ENCODE measurements at places on chromosomes 7 and 10. TPM values are rescaled to one million over a fixed set of nuclear protein-coding genes. Genes with fewer than 3 reads are reported as not detected.
A peak's percentile ranks its signal among the peaks of the same experiment; 100 is the strongest.

DNA sequence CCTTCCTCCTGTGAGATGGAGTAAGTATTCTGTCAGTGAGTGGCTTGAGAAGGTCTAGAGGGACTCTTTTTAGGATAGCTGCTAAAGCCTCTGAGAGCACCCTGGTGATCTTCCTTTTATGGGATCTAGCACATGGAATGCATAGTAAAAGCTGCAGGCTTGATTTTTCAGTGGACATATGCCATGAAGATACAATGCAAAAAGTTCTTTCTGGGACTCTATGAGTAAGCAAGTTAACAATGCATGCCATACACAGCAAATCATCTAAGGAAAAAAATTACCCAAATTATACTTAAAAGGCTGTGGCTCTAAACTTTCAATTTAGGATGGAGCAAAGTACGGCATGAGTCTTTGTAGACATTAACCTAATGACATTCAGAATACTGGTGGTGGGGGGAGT is 154.5 kb downstream of the SGMS1 start:
- DNase-seq = no peak

DNA sequence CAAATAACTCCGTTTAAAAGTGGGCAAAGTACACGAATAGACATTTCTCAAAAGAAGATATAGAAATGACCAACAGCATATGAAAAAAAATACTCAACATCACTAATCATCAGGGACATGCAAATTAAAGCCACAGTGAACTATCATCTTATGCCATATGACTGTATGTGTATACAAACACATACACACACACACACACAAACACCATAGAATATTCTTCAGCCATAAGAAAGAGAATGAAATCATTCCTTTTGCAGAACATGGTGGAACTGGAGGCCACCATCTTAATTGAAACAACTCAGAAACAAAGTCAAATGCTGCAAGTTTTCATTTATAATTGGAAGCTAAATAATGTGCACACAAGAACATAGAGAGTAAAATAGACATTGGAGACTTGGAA is 1019.4 kb downstream of the KCNMA1 start:
- DNase-seq = no peak

GRCh38 chr10:47167591-47167990 is 132.4 kb upstream of the GDF10 start:
- no peak for DNase-seq

GRCh38 chr7:73739387-73739767 is 775 bp upstream of the ABHD11 start:
- DNase-seq = no peak

GRCh38 chr7:106056513-106057203 is 55.5 kb downstream of the SYPL1 start:
- DNase-seq = peak; percentile 71

The ACTA2 gene
- total RNA-seq = 23.6 TPM

The HIBADH gene
- 33.4 TPM for total RNA-seq

The AGR2 gene
- not detected for total RNA-seq

GRCh38 chr7:132435016-132435990 is 141.0 kb downstream of the PLXNA4 start:
- DNase-seq = no peak

The IKZF5 gene
- 5.4 TPM for total RNA-seq

The AGAP3 gene
- total RNA-seq = 45.3 TPM

- DNase-seq = no peak
Observed at GRCh38 chr10:114188001-114188400, 8.8 kb downstream of the TDRD1 start.

The IRF5 gene
- 2.3 TPM for total RNA-seq

- DNase-seq = peak; percentile 74
Observed at GRCh38 chr10:43857206-43857930, 208.7 kb upstream of the ZNF32 start.

The DHX32 gene
- 28.6 TPM for total RNA-seq

The VAX1 gene
- not detected for total RNA-seq

DNA sequence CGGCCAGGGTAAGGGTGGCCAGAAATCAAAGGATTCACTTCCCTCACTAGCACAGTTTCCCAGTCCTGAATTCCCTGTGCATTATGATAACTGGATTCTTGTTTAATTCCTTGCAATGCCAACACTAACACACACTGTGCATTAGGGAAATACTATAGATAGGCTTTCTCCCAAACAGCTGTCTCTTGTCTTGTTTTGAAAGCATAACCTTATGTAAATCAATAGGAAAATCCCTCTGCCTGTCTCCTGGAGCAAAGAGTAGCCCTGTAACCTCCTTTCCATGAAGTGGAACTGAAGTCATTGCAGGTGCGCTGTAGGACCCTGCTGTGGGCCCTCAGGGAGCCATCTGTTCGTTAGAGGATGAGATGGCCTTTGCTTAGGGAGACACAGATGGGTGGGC is 82.8 kb upstream of the FAM171A1 start:
- no peak for DNase-seq

DNA sequence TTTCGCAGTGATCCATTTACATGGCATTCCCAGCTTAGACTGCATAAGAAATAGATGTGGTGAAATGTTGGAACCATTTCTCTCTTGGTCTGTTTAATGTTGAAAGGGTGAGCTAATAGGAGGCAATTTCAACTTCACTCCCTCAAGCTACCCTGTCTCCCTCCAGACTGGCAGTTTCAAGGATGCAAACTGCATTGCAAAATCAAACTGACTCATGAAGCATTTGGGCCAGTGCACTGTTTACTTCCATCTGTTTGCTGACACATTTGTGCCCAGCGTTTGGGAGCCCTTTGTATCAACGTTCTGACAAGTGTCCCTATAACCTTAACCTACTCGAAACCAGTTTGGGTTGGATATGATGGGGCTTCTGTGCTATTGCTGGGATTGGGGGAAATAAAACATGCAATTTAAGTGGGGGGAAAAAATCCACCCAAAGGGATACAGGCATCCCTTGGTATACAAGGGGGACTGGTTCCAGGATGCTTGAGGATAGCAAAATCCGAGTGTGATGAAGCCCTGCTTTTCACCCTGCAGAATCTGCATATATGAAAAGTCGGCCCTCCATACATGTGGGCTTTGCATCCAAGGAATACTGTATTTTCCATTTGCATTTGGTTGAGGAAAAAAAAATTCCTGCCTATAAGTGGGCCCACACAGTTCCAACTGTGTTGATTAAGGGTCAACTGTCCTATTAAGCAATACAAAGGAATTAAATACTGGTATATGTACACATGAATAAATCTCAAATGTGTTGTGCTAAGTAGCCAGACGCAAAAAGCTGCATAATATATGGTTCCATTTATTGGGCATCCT is 15.6 kb downstream of the RHEB start:
- DNase-seq = peak; percentile 56

The MYL10 gene
- total RNA-seq = not detected

DNA sequence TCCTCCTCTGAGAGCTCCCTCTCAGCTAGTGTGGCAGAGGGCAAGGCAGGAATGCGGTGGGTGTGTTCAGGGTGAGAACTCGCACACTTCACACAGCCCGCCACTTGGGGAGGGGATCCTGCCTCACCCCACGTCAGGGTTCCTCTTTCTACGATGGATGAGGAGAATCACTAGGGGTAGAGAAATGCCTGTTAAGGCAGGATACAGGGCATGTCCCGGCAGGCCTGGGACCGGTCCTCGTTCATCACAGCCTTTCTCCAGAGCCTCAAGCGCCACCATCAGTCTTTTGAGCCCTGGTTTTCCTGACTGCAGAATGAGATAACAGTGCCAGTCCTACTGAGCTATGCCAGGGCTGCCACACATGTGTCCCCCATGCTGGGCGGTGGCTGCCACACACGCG is 546.7 kb upstream of the ADARB2 start:
- DNase-seq = no peak

The MPLKIP gene
- 41.4 TPM for total RNA-seq

The PAOX gene
- total RNA-seq = 0.70 TPM

The IMPDH1 gene
- 69.8 TPM for total RNA-seq

Measured in HT1080 (cell line).